ENCODE measurements at places on chromosomes 16 and 17.

GRCh38 chr17:48139944-48140343 lies 32.4 kb downstream of the SNX11 start:
- DNase-seq: no peak

- no peak for DNase-seq
Observed at GRCh38 chr17:34665150-34665806, 85.9 kb downstream of the TMEM132E start.

GRCh38 chr17:65154770-65155589 lies 17.8 kb downstream of the RGS9 start:
- no peak for DNase-seq

GRCh38 chr16:80569440-80570105 lies 28.8 kb downstream of the DYNLRB2 start:
- peak; percentile 11 for DNase-seq

DNA sequence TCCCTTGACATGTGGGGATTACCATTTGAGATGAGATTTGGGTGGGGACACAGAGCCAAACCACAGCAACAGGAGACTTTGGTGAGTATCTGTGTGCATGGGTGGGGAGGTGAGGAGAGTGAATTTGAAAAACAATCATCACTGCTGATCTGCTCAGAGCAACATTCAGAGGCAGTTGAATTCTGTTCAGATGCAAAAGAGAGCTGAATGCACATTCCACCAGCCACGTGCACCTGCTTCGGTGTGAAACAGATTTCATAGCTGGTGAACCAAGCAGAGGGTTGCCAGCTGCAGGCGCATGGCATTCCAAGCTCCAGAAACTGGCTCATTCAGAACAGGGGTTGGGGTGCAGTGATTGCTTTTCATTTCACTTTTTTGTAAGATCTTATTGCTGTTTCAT lies 233.1 kb upstream of the FOXF1 start:
- no peak for DNase-seq

GRCh38 chr16:4060009-4060408 lies 56.2 kb downstream of the ADCY9 start:
- DNase-seq: peak; percentile 59

- no peak for DNase-seq
Observed at GRCh38 chr17:72613396-72613795, 479.1 kb downstream of the SLC39A11 start.

Measured in CD4-positive, alpha-beta T cell treated with Interferon alpha-2 for 1 hour (primary cell).